ENCODE measurements at places on chromosomes 7 and 10.

DNA sequence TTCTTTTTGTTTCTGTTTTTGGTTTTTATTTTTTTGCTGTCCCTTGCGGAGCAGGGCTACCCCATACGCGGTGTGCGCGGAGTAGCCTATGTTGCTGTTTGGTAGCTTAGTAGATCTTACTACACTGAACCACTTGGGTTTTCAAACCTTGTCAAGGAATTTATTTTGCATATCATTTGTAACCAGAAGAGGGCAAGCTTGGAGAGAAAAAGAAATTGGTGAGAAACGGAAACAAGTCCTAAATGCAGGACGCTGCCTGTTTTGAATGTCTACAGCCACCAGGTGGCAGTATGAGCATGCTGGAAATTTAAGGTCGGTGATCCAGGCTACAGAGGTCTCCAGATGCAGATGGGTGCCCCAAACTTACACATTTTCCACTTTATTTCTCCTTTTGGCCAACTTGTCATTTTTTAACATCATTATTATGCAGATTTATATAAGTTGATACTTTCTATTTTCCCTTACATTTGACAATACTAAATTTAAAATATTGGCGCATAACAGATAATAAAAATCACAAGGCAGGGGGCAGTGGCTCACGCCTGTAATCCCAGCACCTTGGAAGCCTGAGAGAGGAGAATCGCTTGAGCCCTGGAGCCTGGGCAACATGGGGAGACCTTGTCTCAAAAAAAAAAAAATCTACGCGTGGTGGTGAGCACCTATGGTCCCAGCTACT is 15.3 kb upstream of the TRA2A start:
- peak; percentile 45 for DNase-seq

- no peak for DNase-seq
Observed at GRCh38 chr7:88217675-88218428, 2.0 kb downstream of the SRI start.

- DNase-seq, result no peak
Observed at GRCh38 chr7:112302566-112302965, 96.1 kb downstream of the ZNF277 start.

- no peak for DNase-seq
Observed at GRCh38 chr7:148327379-148327778, 263.2 kb upstream of the C7orf33 start.

DNA sequence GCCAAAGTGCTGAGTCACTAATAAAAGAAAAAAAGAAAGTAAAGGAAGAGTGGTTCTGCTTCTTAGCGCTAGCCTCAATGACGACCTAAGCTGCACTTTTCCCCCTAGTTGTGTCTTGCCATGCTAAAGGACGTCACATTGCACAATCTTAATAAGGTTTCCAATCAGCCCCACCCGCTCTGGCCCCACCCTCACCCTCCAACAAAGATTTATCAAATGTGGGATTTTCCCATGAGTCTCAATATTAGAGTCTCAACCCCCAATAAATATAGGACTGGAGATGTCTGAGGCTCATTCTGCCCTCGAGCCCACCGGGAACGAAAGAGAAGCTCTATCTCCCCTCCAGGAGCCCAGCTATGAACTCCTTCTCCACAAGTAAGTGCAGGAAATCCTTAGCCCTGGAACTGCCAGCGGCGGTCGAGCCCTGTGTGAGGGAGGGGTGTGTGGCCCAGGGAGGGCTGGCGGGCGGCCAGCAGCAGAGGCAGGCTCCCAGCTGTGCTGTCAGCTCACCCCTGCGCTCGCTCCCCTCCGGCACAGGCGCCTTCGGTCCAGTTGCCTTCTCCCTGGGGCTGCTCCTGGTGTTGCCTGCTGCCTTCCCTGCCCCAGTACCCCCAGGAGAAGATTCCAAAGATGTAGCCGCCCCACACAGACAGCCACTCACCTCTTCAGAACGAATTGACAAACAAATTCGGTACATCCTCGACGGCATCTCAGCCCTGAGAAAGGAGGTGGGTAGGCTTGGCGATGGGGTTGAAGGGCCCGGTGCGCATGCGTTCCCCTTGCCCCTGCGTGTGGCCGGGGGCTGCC is at the start of gene IL6:
Gene IL6 (plus strand): TSS at position 294 of the 807 bp plus-strand sequence. CDS start 63 bp downstream, at position 357.
- DNase-seq, result no peak

DNA sequence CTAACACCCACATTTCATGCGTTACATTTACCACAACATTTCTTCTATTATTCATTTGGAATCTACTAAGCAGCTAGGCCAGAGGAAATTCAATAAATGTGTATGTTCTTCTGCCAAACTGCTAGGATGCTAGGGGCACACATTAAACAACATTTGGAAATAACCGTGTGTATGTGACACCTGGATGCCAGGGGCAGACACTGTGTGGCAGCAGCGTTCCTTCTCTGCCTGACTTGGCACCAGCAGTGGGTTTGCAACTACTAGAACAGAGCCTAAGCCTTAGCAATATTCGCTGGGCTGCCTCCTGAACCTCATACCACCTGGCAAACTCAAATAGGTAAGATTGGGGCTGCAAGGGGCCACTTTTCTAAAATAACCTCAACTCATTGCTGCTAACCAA is 182.1 kb downstream of the CHCHD3 start:
- no peak for DNase-seq

GRCh38 chr7:80885757-80886156 is 33.1 kb downstream of the SEMA3C start:
- DNase-seq, result no peak

GRCh38 chr10:117565068-117565467 is 22.5 kb downstream of the EMX2 start:
- DNase-seq, result no peak

DNA sequence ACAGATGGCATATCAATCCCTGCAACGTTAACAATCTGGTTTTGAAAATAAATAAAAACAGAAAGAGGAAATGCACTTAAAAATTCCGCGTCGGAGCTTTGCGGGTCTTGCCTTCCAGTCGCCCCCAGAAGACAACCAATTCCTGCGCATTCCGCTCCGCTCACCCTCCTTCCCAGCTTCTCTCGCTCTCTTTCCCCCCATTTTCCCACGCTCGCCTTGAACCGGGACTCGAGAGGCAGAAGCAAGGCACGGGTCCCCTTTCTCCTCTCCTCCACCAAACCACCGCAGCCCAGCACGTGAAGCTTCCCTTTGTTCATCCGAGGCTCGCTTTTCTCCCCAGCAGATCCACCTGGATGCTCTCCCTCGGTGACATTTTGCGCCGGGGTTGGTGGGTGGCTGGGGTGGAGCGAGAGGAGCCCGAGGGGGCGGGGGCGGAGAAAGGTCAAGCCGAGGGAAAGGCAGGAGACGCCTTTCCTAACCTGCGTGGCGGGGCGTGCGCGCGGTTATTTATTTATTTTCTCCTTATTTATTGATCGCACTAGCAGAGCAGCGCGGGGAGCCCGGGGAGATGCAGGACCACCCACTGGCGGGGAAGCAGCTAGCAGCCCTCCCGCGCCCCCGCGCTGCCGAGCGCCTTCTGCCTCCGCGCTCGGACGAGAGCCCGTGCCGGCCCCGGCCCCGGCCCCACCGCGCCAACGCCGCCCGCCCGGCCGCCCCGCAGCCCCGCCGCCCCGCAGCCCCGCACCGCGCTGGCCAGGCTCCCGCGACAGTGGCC is at the start of gene KCND2:
Gene KCND2 (plus strand): TSS at position 475 of the 775 bp plus-strand sequence.
- no peak for DNase-seq

GRCh38 chr7:70237831-70238575 is 639.7 kb downstream of the AUTS2 start:
- no peak for DNase-seq

- no peak for DNase-seq
Observed at GRCh38 chr7:65238785-65239184, 134.9 kb upstream of the ZNF92 start.

GRCh38 chr7:80923211-80923612 is 4.4 kb upstream of the SEMA3C start:
- DNase-seq, result no peak

DNA sequence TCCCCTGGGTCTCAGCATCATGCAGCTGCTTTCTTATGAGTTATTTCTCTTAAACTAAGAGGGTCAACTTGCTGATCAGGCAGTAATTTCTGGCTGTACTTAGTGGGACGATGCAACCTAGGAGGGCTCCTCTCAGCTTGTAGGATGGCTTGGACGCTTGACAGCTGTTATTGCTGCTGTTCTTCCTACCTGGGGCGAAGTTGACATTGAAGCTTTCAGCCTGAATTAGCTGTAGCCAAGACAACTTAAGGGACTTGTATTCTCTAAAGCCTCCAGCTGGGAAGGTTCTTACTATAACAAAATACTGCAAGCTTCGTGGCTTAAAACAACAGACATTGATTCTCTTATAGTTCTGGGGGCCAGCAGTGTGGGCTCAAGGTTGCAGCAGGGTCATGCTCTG is 224.9 kb downstream of the ACTR3B start:
- DNase-seq, result no peak

DNA sequence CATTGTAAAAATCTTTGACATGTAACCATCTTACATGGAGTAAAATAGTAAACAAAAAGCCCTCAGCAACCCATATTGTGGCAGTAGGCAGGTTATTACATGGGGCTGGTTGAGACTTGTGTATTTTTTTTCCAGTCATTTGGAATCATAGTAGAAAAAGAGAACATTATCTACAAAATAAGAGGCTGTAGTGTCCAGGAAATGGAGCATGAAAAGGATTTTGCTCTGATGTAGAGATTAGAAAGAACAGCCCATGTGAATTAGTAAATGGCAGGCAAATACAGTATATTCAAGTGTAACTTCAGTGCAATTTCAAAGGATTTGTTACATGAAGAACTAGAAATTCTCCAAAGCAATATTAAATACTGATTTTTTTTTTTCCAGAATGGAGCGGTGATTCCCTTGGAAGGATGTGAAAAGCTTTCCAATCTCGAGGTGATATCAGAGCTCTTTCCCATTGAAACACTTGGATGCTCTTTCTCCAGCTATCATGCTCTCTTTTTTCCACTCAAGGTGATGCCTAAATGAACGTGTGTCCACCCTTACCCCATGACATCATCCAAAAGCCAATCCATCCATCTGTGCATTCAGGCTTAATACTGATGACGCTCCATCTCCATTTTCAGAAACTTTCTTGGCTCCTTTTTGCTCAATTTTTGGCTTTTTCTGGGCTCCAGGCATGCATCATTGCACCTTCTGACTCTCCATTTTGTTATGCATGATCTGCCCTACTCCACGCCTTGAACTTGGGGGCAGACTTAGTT is 1034.7 kb downstream of the TYW1 start:
- no peak for DNase-seq

Measured in stimulated activated CD8-positive, alpha-beta memory T cell treated with anti-CD3 and anti-CD28 coated beads, Interleukin-7, amount 100 ng/mL, for 24 hours (primary cell).